ENCODE measurements at places on chromosomes 1 and 21.

DNA sequence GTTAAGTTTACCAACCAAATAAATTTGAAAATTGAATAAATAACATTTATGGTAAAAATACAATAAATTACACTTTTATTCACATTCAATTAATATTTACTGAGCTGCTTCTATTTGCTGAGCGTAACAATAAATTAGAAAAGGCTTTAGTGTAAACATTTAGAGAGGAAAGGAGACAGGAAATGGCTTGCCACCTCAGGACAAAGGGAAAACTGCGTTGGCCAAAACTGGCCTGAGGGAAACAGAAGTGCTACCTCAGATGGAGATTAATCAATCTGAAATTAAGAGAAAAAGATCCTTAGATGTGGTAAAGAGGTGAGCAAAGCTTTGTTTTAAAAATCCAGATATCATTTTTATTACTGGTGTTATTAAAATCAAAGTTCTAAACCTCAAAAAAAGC, 128.0 kb downstream of the SLC44A5 start:
- DNase-seq: no peak

- DNase-seq: no peak
These were observed 9.5 kb downstream of the TMEM222 start for GRCh38 chr1:27331426-27331825.

GRCh38 chr21:31671146-31671716, 11.7 kb downstream of the SOD1 start:
- no peak for DNase-seq

DNA sequence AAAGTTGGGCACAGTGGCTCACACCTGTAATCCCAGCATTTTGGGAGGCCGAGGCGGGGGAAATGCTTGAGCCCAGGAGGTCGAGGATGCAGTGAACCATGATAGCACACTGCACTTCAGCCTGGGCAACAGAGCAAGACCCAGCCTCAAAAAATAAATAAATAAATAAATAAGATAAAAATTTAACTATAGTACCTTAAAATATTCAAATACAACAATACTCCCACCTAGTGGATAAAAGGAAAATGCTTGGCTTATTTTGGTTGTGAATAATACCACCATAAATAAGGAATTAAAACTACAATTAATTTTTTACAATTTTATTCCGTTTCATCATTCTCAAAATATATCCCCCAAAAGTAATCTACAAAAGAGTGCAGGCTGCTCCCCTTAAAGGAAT, 8.1 kb downstream of the PSMG1 start:
- peak; percentile 22 for DNase-seq

- no peak for DNase-seq
These were observed 1.1 kb downstream of the TBX19 start for GRCh38 chr1:168281603-168282325.

- no peak for DNase-seq
These were observed 248.3 kb upstream of the NEGR1 start for GRCh38 chr1:72530646-72531045.

DNA sequence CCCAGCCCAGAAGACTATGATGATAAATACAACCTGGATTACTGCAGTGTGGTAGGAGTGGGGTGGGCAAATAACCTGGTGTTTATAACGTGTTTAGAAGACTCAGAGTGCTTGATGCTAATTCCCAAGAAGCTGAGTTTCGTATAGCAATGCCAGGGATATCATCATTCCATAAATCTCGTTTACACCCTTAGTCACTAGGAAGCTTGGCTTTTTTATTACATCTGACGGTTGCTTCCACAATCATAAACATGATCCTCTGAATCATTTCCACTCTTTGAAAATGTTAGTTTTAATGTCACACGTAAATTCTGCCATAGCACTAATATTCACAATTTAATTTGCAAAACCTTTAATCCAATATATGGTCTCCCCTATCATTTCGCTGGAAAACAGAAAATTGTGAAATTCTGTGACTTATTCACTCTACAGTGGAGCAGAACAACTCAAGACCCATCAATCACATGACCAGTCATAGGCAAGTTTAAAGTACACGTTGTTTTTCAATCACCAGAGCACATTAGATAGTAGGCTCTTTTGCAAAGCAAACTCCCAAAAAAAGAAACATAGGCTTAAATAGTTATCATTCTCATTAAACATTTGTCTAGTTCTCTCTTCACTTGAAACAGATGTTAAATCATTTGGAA, 321.0 kb downstream of the LTN1 start:
- DNase-seq: no peak

All from MV-4-11 (cell line).